ENCODE measurements at places on chromosomes 11 and 22. TPM values are rescaled to one million over a fixed set of nuclear protein-coding genes. Genes with fewer than 3 reads are reported as not detected.

LGR4 gene
- polyA plus RNA-seq: 7.4 TPM

DNA sequence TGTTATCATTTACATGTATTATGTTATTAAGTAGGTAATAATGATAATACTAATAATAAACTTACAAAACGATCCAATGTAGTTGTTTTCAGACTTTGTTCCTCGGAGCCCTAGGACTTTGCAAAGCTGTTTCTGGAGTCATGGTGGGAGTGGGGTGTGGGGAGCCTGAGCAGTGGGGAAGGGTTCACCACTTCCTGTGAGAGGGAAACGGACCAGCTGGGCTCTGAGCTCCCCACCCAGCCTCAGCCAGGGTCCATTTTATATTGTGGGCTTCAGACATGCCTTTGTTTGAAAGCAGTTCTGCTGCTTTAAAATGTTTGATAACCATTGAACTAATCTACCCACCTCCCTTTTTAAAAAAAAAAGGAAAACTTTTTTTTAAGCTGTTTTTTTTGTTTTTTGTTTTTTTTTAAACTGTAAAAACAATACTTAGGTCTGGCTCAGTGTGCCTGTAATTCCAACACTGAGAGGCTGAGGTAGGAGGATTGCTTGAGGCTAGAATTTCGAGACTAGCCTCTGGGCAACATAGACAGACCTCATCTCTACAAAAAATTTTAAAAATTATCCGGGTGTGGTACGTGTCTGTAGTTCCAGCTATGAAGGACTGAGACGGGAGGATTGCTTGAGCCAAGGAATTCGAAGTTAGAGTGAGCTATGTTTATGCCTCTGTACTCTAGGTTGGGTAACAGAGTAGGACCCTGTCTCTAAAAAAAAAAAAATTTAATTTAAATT, 7.0 kb downstream of the SERPING1 start:
- DNase-seq: no peak

- DNase-seq: no peak
Measured at GRCh38 chr22:20656902-20657836, 116.7 kb upstream of the SERPIND1 start.

- no peak for DNase-seq
Measured at GRCh38 chr11:30705913-30706675, 119.9 kb upstream of the MPPED2 start.

DNA sequence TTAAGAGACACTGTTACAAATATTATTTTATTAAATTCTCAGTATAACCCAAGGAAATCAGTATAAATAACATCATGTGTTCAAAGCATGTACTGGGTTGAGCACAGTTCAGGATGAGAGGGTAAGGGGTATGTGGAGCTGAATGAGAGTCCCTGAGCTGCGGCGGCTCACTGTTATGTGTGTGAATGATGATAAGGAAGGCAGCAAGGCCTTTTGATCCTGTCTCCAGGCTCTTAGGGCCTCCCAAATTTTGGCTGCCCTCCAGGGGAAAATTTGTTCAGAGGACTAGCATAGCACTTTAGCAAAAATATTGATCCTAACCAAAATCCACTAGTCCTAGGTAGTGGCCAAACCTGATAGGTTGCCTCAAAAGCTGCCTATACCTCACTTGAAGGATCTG, 86.1 kb upstream of the SPON1 start:
- DNase-seq: no peak

DNA sequence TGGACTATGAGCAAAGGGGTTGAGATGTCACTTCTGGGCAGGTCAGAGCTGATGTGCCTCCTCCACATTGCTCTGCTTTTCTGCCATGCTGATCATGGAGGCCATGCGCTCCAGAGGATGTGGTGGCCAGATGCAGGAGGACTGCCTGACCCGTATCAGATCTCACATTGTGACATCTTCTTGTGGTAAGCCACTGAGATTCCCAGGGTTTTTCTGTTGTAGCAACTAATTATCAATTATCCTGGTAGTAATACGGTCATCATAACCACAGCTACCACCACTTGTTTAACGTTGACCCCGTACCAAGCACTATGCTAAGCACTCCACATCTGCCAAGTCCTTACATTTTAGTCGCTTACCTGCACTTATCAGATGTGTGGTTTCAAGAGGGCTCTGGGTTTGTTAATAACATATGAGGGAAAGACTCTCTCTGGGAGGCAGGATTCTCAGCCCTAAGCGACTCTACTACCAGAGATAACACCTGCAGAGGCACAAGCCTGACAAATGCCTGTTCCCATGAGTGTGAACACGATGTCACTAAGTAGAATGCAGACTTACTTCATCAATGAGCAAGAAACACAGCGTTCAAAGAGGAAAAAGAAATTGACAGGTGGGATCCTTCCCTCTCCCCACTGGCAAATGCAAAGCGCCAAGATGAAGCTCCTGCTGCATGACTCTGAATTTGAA, 63.6 kb upstream of the TIMP3 start:
- DNase-seq: no peak

Data from heart left ventricle (tissue), 16 donors.